ENCODE measurements at places on chromosomes 11 and 22. TPM values are rescaled to one million over a fixed set of nuclear protein-coding genes. Genes with fewer than 3 reads are reported as not detected.

SPDYC gene
- not detected for total RNA-seq

DNA sequence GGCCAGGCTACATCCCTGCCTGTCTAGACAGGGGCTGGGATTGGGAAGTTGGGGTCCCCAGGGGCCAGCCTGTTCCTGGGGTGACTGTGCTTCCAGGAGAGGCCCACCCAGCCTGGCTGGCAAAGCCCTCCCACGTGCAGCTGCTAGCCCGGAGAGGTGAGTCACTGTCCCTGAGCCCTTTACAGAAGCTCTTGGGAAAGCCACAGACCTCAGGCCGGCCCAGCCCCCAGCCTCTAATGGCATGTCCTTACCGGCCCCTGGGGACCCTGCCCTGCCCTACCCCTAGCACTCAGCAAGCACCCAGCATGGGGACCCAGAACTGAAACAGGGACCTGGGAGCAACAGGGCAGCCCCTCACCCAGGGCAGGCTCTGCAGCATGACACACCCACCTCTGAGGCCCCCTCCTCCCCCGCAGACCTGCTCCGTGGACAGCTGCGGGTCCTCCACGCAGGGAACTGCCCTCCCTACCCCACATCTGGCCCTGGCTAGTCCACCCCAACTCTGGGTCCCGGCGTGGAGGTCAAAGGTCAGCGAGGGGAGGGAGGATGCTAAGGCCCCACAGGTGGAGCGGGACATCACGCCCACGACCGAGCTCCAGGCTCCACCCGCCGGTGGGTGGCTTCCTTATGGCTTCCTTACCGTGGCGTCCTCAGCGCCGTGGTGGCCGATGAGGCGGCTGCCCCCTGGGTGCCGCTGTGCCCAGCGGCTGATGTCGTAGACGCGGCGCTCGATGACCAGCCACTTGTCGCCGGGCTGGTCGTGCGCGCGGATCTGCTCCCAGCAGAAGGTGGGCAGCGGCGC, 615 bp downstream of the FADS3 start:
- peak; percentile 82 for DNase-seq

GRCh38 chr11:47778878-47779483, 11.8 kb upstream of the FNBP4 start:
- no peak for DNase-seq

DNA sequence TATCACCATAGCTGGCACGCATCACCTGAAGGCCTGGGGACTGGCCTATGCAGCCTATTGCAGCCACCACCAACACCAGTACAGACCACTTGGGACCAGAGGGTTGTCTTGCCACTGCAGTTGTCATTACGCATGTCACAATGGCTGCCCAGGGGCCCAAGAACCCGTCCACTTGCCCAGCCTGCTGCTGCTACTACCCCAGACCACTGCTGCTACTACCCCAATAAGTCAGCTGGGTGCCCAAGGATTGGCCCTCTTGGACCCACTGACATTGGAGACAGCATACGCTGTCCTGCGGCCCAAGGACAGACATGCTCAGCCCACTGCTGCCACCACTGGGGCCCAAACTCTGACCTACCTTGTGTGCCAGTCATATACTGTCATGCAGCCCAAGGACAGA, 102.7 kb upstream of the OR9Q1 start:
- DNase-seq: no peak

PATE4 gene
- total RNA-seq: not detected

All from dermis blood vessel endothelial cell (primary cell).